ENCODE measurements at places on chromosomes 1 and 21.

DNA sequence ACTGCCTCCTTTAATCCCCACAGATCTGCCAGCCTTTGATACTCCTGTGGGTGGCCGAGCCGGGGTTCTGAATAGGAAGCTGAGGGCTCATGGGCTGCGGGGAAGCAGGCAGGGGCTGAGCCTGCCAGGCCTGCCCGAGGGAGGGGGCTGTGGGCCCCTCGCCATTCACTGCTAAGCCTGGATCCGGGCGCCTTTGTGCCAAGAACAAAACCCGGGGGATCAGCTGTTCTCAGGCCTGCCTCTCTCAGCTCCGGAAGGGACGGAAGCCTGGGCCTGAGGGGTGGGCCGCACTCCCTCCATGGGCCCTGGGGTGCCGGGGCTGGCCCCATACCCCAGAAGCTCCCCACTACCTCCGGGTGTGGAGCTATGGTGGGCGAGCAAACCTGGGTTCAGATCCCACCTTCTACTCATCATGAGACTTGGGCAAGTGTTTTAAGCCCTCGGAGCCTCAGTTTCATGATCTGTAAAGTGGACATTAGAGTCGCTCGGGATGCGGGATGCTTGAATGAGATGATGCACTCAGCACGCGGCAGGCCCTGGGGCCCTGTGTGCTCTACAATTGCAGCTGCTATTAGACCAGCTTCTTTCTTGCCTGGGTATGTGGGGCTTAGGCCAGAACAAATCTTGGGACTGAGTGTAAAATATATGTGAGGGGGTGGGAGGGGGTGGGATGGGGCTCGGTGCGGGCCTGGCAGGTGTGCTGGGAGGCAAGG, 19.2 kb upstream of the EPHA2 start:
- DNase-seq, result no peak

- no peak for DNase-seq
These were observed 148.8 kb upstream of the CAMK1G start for GRCh38 chr1:209434631-209435217.

- DNase-seq, result no peak
These were observed 95.1 kb downstream of the DNTTIP2 start for GRCh38 chr1:93783876-93784275.

DNA sequence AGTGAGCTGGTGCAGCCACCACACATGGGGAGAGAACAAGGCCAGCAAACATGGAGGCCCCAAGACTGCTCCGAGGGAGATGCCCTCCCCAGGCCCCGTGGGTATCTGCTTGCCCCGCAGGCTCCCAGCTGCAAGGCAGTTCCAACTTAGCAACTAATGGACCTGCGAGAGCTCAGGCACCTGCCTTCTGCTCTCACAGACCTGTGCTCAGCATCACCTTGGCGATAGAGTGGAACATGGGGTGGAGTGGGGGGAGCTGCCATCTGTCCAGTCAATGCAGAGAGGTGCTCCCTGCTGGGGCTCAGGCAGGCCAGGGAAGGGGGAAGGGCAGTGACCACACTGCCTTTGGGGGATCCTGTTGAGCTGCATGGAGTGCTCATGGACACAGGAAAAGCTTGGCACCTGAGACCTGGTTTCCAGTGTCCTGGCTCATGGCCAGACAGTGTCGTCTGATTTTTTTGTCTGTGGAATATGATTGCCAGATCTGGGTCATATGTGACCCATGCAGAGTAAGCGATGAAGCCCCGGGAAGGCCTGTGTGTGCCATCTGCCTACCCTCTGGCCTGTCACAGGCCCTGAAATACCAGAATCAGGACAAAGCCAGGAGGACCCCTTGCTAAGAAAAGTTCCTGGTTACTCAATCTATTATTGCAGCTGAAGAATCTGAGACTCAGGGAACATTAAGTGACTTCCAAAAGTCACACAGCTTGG, 39.9 kb upstream of the TENT5C start:
- DNase-seq, result no peak

DNA sequence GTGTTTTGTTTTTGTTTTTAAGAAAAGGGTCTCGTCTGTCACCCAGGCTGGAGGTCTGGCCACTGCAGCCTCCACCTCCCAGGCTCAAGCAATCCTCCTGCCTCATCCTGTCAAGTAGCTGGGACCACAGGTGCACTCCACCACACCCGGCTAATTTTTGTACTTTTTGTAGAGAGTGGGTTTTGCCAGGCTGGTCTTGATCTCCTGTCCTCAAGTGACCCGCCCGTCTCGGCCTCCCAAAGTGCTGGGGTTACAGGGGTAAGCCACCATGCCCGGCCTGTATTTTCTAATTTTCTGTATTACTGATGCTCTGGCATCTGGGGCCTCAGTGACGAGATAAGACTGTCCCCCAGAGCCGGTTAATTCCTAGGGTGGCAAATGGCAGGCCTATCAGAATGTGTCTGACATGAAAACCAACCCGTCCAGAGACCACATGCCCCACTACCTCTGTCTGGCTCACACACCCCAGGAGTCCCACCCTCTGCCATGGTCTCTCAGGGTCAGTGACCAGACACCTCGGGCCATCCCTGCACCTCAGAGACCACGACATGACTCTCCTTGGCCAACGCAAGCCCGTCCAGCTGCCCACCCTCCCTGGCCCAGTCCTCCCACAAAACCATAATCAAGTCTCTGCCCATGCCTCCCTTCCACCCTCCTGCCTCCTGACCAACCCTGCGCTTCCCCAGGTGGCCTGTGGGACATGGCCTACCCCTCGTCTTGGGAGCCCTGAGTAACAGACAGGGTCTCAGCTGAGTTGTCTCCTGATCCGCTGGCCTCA, 12.5 kb downstream of the NPHP4 start:
- DNase-seq, result no peak

DNA sequence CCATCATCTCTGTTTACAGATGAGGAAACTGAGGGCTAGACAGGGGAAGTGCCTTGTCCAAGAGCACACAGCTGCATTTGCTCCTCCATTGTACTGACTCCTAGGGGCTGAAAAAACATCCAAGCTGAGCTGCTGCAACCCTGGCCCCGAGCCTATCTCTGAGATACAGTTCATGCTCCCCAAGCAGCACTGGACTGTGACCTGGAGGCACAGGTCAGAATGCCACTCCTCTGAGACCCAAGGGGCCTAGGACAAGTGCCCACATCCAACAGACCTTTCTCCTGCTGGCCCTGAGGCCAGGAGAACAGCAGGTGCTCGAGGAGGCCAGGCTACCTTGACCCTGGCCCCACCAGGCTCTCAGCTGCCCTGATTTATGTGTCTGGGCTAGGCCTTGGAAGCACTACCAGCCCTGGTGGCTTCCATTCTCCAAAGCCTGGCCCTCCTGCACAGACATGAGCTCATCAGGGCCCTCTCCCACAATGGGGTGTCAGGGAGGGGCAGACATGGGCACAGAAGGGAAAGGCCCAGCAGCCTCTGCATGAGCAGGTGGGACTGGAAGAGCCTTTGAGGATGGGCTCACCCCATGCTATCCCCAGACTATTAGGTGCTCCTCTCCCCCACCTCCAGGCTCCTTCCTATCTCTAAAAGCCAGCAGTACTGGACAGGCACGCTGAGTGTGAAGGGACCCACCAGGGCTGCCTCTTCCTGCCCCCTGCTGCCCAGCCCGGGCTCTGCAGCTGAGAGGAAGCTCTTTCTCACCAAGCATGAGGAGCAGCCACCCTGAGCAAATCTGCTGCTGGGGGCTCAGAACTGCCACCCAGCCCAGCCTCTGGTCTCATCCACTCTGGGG, 18.8 kb downstream of the ADGRB2 start:
- DNase-seq, result peak; percentile 56

GRCh38 chr1:92887465-92887864, 55.6 kb downstream of the RPL5 start:
- DNase-seq, result no peak

DNA sequence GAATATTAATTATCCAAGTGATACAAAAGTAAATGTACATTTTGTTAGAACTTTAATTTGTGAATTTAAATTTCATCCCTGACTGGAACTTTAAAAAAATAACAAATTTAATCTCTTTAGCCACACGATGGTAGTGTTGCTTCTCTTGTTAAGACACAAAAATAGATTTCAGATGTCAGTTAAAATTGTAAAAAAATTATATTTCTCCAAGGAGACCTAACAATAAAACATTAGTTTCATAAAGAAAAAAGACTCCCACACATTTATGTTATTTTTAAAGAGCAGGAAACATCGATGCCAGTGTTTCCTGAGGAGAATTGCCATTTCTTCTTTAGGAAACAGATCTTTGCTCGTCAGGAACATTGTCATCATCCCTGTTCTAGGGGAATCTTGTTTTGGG, 74.0 kb upstream of the DEPDC1 start:
- no peak for DNase-seq

DNA sequence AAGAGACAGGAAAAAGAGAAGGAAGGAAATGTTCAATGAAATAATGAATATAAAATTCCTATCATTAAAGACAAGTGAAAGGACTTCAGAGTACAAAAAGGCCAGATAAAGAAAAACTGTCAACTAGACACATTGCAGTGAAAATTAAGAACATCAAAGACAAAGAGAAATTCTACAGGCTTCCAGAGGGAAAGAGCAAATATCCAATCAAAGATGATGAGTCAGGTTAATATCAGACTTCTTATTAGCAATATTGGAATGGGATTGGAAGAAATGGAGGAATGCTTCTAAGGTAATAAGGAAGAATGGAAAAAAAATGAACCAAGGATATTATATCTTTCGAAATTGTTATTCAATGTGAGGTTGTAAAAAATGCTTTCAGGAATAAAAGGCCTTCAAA, 7.8 kb downstream of the PLA2G2A start:
- DNase-seq, result no peak

DNA sequence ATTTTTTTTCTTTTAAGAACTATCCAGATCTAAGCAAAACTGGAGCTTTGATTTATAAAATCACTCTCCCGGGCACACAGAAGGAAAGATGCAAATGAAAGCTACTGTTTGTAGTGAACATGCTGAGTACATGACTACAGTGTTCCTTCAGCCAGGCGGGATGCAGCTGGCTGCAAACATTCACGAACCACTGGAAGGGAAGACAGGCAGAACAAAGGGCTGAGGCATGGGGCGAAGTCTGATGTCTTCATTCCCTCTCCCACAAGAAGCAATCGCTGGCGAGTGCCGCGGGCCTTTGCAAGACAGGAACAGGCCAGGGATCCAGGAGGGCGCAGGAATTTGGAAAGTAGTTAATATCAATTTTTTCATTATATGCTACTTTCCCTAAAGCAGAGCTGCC, 257.9 kb upstream of the AJAP1 start:
- DNase-seq, result no peak

DNA sequence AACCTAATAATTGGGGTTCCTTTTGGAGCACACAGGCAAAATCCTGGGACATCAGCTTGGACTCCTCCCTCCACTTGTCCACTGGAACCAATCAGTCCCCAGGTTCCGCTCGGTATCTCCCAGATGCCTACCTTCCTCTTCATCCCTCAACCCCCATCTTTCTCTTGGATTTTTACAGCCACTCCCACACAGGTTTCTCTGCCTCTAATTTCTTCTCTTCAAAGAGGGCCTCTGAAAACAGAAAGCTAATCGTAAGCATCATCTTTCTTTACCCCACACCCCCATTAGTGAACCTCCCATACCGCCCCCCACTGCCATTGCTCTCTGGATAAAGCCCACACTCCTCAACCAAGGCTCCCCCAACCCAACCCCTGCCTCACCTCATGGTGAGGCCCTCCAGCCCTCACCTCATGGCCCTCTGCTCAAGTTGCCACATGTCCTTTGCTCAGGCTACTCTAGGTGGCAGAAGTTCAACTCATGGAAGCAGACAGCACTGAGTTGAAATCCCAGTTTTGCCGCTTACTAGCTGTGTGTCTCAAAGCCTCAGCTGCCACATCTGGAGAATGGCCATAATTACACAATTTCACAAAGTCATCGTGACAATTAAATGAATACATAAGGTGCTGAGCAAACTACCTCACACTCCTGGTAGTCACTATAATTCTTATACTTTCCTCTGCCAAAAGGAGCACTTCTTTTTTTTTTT, 18.1 kb upstream of the WASF2 start:
- DNase-seq, result no peak

DNA sequence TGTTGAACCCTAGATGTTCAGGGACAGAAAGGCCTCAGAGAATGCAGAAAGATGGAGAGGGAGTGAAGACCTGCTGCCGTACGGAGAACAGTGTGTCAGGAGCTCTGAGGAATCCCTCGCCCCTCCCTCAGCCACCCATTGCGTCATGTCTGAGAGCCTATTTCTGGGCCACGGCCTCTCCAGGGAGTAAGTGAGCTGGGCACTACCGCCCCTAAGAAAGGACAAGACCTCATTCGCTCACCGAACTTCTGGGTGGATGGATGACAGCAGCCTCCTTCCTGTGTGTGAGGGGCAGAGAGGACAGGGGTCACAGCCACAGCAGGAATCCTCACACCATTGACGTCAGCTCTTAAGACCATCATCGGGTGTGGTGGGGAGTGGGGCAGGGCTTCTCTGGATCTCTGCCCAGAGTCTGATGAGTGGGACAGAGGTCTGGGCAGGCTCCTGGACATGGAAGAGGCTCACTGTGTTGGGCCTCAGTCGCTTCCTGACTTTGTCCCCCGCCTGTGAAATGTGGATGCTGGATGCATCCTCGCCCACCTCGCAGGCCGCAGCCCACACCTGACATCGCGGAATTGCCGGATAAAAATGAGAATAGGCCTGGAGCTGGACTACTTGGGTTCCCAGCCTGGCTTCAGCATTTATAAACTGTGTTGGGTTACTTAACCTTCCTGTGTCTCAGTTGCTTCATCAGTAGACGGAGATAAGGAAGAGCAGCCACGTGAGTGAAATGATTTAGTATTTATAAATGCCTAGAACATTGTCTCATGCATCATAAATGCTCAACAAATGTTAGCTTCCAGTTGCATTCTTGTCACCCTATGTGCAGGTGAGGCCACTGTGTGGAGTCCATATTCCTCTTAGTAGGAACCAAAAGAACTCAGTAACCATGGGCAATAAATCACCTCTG, 238.6 kb downstream of the TRABD2B start:
- DNase-seq, result no peak

- no peak for DNase-seq
These were observed 149.8 kb downstream of the ZZZ3 start for GRCh38 chr1:77532641-77533040.

GRCh38 chr21:33078907-33079582, 9.1 kb downstream of the OLIG1 start:
- peak; percentile 12 for DNase-seq

DNA sequence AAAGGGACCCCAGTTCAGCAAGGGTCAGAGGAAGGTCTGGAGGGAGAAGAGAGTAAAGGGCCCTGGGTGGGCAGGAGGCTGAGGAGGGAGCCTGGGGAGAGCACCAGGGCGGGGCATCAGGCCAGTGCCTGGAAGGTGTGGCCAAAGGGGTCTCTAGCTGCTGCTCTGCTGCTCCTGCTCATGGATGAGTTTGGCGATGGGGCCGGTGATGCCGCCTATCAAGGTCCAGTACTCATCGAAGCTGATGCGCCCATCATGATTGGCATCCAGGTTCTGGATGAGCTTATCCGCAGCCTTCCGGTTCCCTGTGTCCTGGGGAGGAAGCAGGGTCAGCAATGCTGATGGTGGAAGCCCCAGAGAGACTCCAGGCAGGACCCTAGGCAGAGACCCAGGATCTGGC, 5.6 kb downstream of the S100A16 start:
- no peak for DNase-seq

DNA sequence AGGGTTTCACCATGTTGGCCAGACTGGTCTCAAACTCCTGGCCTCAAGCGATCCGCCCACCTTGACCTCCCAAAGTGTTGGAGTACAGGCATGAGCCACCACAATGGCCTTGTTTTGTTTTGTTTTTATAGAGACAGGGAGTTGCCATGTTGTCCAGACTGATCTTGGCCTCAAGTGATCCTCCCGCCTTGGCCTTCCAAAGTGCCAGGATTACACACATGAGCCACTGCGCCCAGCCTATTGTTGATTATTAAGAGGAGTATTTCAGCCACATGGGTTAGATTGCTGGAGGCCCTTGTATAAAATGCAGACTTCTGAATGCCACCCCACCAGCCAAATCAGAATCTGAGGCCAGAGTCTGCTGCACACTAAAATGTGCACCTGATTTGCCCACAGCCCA, 57.2 kb upstream of the ANGPTL1 start:
- DNase-seq, result no peak
